Stimulated activated CD8-positive, alpha-beta memory T cell treated with anti-CD3 and anti-CD28 coated beads, Interleukin-15, amount 100 ng/mL, for 4 hours (primary cell): ENCODE measurements at places on chromosomes 12 and 14.

- DNase-seq: no peak
Observed at GRCh38 chr12:11822081-11822834, 172.8 kb downstream of the ETV6 start.

DNA sequence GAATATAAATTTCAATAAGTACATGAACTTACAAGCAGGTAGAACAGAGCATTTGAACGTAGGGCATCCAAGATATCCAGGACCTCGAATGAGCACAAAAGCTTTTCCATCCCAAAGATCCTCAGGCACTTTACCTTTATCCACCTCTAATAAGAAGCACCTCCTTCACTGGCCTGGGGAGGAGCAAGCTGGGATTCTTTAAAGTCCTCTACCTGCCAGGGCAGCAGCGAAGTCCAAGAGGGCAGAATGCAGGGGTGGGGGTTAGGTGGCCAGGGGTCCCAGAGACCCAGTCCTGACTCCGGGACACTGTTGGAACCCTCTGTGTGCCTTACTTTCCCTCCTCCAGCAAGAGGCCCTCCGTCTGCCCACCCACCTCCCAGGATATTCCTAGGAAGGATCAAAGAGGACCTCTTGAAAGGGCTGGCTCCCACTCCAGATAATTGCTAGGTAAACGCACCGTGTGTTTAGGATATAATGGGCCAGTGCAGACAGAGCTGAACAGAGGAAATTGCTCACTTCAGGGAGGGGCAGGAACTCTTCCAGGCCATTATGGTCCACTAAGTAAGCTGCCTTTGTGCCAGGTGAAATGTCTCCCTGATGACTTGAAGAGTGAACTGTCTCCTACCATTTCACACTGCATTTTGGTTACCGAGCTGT lies 68.1 kb downstream of the TTC9 start:
- DNase-seq: no peak

- no peak for DNase-seq
Observed at GRCh38 chr12:65836419-65837197, 12.3 kb downstream of the HMGA2 start.

DNA sequence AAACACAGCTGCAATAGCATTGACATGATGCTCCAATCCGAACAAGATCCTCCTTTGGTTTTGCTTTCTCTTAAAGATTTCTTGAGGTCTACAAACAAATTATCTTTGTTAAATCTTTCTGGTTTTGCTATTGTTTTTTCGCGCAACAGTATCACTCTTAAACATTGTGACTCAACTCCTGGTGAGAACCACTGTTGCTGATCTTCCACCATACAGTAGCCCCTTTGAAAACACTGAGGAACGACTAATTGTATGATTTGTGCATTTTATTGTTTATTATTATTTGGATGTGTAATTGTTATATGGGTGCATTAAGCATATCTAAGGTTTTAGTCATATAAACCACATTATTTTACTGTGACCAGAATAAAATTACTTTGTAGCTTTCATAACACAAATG lies 282.8 kb downstream of the EGLN3 start:
- no peak for DNase-seq

GRCh38 chr14:85533023-85533860 lies 3.3 kb downstream of the FLRT2 start:
- DNase-seq: no peak

DNA sequence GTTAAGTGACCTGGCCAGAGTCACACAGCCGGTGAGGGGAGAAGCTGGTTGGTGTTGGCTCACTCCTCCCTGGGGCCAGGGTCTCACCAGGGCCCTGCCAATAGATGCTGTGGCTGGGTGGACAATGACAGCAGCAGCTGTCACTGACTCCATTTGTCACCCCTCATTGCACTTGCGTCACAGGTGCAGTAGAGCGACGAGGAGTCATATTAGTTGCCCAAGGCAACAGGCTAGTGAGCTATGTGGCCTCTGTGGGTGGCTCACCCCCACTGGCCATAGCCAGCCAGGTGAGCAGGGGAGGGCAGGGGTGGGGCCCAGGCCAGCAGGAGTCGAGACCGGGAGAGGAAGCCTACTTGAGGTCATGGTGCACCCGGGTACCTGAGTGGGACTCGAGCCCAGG lies 9.7 kb downstream of the SLC25A47 start:
- no peak for DNase-seq

GRCh38 chr14:53814392-53814791 lies 142.2 kb downstream of the BMP4 start:
- no peak for DNase-seq

- DNase-seq: no peak
Observed at GRCh38 chr12:11209113-11209512, 22.4 kb upstream of the TAS2R42 start.

DNA sequence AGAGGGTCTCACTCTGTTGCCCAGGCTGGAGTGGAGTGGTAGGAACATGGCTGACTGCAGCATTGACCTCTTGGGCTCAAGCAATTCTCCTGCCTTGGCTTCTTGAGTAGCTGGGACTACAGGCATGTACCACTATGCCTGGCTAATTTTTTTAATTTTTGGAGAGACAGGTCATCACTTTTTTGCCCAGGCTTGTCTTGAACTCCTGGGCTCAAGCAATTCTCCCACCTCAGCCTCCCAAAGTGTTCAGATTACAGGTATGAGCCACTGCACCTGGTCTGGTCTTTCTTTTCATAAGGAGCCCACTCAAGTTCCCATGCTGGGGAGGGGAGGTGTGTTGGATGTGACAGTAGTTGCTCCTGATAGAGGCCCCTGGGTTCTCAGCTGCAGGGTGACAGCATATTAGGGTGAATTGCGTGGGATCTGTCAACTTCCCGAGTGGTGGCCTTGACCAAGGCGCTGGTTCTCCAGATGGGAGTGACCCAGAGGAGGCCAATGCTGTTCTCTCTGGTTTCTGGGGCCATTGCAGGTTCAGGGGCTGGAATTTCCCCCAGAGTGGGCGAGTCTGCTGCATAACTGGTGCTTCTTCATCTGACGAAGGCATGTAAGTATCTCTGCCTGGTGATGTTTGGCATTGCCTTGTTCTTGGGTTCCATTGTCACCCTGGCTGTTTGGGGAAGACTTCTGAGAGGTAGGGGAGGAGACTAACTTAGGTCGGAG lies 52.4 kb upstream of the ESRRB start:
- no peak for DNase-seq

GRCh38 chr14:65137648-65138307 lies 35.5 kb upstream of the MAX start:
- no peak for DNase-seq
